ENCODE measurements at places on chromosomes 4 and X. TPM values are rescaled to one million over a fixed set of nuclear protein-coding genes. Genes with fewer than 3 reads are reported as not detected.

- no peaks in the 10 kb centered on the region for H3K4me1 ChIP-seq
- no peak overlapping the region for H3K27ac ChIP-seq
- no peaks in the 10 kb centered on the region for H3K36me3 ChIP-seq
- no peak for DNase-seq
- H3K27me3 ChIP-seq: no peaks in the 10 kb centered on the region
Observed at GRCh38 chr4:181271116-181271640, 972.0 kb upstream of the TENM3 start.

GRCh38 chr4:67575232-67576058 is 16.9 kb downstream of the STAP1 start:
- no peaks in the 10 kb centered on the region for H3K27me3 ChIP-seq
- DNase-seq: no peak
- peak overlapping the region; percentile 63 for H3K27ac ChIP-seq
- no peaks in the 10 kb centered on the region for H3K36me3 ChIP-seq
- H3K4me1 ChIP-seq: peaks cover 26% of the 10 kb centered on the region
- H3K4me3 ChIP-seq: peak overlapping the region; percentile 32

ITIH6 gene
- total RNA-seq: not detected

ZGRF1 gene
- 22.9 TPM for total RNA-seq

DNA sequence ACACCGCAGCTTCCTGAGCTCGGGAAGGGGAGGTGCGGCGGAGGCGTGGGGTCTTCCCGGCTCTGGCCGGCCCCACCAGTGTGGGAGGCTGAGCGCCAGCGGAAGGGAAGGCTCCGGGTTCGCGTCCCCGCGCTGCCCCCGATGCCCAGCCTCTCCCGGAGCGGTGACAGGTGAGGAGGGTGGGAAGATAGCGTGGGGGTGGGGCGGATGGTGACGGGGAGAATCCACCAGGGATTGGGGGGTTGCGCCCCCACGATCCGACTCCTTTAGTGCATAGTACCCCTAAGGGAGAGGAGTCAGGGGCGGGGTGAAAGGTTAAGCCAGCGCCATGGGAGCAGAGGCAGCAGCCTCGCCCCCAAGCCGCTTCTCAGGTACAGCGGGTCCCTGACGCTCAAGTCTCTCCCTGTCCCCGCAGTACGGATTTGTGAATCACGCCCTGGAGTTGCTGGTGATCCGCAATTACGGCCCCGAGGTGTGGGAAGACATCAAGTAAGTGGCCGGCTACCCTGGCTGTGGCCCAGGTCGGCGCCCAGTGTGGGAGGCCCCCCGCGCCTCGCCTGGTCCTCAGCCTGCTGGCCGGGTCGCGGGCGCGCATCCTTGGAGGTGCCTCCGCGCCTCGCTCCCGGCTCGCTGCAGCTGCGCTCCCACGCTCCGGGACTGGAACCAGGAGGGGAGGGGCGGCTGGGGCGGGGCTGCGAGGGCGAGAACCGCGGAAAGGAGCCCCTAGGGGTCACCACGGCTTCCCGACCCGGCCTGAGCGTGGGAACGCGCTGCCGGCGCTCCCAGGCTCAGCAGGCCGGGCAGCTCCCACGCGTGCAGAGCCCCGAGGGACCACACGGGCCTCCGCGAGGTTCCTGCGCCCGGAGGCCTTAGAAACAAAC is 791 bp downstream of the GUCY1B1 start:
- H3K27me3 ChIP-seq: peaks cover 5% of the 10 kb centered on the region
- H3K4me3 ChIP-seq: no peak overlapping the region
- H3K36me3 ChIP-seq: no peaks in the 10 kb centered on the region

- no peak for DNase-seq
- H3K27me3 ChIP-seq: no peaks in the 10 kb centered on the region
- H3K4me3 ChIP-seq: no peak overlapping the region
Observed at GRCh38 chr4:48642421-48643374, 137.4 kb downstream of the FRYL start.

IQSEC2 gene
- 0.96 TPM for total RNA-seq

DNA sequence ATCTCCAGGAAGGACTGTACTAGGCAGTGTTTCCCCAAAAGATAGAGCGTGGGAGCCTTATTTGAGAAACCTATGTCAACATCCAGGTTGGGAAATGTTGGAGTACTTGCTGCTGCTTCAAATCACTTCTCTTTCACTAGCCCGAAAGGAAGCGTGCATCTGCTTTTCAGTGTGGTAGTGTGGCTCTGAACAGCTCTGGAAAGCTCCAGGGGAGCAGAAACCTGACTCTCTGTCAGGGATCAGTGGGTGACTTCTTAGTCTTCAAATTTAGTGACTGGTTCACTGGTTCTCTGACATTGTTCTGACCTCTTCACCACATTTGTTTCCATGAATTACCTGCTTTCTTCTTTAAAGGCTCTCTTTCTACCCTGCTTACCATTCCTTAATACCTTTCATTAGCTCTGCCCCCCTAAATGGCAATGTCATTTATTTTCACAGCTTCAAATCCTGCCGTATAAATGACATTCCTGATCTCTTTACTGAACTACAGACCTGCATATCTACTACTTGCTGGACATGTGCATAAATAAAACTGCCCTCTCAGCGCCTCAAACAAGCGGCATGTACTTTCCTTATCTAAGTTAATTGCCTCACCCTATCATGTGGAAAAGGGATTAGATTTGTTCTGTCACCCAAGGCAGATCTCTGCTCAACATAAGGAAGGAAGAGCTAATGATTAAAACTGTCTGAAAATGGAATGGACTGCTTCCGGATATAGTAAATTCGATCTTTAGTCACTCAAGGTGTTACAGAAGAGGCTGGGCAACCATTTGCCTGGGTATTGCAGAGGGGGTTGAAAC is 37.0 kb downstream of the DLG3 start:
- no peak overlapping the region for H3K27ac ChIP-seq
- H3K4me1 ChIP-seq: no peaks in the 10 kb centered on the region
- no peak for DNase-seq
- H3K36me3 ChIP-seq: no peaks in the 10 kb centered on the region
- H3K27me3 ChIP-seq: no peaks in the 10 kb centered on the region

DNA sequence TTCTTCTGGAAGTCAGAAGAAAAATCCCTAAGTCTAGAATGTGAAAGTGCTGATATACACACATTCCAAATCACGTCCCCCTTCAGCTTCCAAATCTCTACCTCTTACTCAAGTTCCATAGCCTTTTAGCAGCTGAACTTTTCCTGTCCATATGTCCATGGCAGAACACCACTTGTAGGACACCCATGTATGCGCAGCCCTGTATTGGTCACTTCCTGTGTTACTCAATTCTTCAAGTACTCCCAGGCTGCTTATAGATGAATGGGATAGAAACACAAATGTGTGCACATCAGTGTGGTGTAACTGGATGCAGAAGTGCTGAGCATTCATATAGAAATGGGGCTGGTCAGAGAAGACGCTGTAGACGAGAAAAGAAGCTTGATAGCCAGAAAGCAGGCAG is 18.8 kb downstream of the SRPX2 start:
- no peak for DNase-seq
- H3K4me1 ChIP-seq: no peaks in the 10 kb centered on the region
- H3K4me3 ChIP-seq: no peak overlapping the region
- no peaks in the 10 kb centered on the region for H3K27me3 ChIP-seq

- H3K27ac ChIP-seq: no peak overlapping the region
- no peaks in the 10 kb centered on the region for H3K4me1 ChIP-seq
- no peaks in the 10 kb centered on the region for H3K36me3 ChIP-seq
Observed at GRCh38 chrX:150148749-150149672, 210.7 kb upstream of the EOLA2 start.

HTT-AS gene
- not detected for total RNA-seq

SCRG1 gene
- total RNA-seq: not detected

NXF3 gene
- total RNA-seq: not detected

HMGB3 gene
- total RNA-seq: 29.6 TPM

DRP2 gene
- 0.18 TPM for total RNA-seq

SLC30A9 gene
- total RNA-seq: 54.3 TPM

GYPA gene
- not detected for total RNA-seq

GRCh38 chr4:2259036-2259540 is 2.8 kb downstream of the MXD4 start:
- peaks cover 23% of the 10 kb centered on the region for H3K4me1 ChIP-seq
- H3K4me3 ChIP-seq: no peak overlapping the region
- DNase-seq: peak; percentile 41
- H3K36me3 ChIP-seq: peaks cover 3% of the 10 kb centered on the region

INTU gene
- total RNA-seq: 0.38 TPM

DNA sequence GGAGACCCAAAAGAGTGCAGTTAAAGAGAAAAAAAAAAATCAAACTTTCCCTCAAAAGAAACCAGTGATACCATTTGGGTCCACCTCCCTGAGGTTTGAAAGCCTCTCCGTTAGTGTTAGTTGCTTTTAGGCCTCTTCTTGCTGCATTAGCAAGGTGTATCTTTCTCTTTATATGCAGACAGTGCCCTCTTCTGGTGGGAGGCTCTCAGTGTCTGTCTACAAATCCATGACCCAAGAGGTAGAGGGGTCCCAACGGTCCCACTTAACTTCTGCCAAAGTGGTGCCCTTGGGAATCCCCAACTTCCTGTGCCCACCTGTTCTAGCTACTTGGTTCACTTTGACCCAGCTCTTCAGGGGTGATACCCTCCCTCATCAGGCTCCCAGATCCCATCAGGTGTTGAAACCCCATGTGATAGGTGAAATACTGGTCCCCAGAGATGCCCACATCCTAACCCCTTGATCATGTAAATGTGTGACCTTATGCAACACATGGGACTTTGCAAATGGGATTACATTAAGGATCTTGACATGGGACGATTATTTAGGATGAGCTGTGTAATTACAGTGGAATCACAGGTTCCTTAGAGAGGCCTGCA is 63.7 kb upstream of the CD99 start:
- peaks cover 18% of the 10 kb centered on the region for H3K4me1 ChIP-seq
- no peak overlapping the region for H3K4me3 ChIP-seq
- H3K36me3 ChIP-seq: peaks cover 14% of the 10 kb centered on the region
- H3K27me3 ChIP-seq: no peaks in the 10 kb centered on the region
- H3K27ac ChIP-seq: no peak overlapping the region
- peak; percentile 10 for DNase-seq

- H3K27me3 ChIP-seq: no peaks in the 10 kb centered on the region
- H3K27ac ChIP-seq: peak within 1 kb of the TSS; percentile 48
- H3K4me1 ChIP-seq: peaks cover 46% of the 10 kb centered on the region
- peak; percentile 73 for DNase-seq
- H3K4me3 ChIP-seq: peak within 1 kb of the TSS; percentile 60
Observed at GRCh38 chrX:132488819-132489577, at the start of gene MBNL3. TSS of gene MBNL3 (minus strand) at chrX:132489038. CDS start at chrX:132439611, 49,427 bp downstream.

DNA sequence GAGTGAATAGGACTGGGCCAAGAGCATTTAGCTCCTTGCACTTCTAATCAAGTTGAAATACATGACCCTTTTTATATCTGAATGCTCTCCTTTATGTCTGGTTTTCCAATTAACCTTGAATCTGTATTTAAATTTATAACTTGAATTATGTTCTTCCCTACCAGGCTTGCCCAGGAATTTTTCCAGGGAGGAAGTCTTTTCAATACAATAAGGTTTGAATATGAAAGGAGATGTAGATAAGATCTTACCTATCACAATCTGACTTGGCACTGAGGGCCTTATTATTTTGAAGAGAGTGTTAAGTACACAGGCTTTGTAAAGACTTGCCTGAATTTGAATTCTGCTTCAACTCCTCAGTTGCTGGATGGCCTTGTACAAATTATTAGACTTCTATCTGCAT is 555.7 kb downstream of the PCDH7 start:
- H3K4me3 ChIP-seq: no peak overlapping the region
- no peak overlapping the region for H3K27ac ChIP-seq
- H3K36me3 ChIP-seq: no peaks in the 10 kb centered on the region
- H3K27me3 ChIP-seq: no peaks in the 10 kb centered on the region

GRCh38 chr4:111992351-111993168 is 152.7 kb upstream of the FAM241A start:
- no peak overlapping the region for H3K27ac ChIP-seq
- no peak overlapping the region for H3K4me3 ChIP-seq
- H3K36me3 ChIP-seq: no peaks in the 10 kb centered on the region
- no peaks in the 10 kb centered on the region for H3K27me3 ChIP-seq
- no peak for DNase-seq

CLDN34 gene
- not detected for total RNA-seq

DNA sequence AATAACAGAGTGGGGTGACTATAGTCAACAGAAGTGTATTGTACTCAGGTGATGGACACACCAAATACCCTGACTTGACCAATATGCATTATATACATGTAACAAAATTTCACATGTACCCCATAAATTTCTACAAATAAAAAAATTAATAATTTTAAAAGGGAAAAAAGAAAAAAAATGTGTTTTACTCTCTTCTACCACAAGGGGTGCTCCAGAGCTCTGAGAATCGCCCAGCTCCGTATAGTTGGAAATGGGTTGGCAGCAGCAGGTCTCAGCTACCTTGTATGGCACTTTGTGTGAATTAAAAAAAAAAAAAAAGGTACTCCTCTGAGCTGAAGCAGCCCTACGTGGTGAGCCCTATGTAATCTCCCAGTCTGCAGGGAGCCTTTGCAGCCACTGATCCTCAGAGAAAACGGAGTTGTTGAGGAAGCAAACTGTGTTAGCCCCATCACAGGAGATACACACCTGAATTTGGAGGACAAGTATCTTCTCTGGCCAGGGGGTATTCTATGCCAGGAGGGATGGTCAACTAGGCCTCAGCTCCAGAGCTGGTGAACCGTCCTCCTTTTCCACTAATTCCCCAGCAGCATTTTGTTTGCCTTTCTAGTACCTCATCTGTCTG is 17.2 kb upstream of the POLA1 start:
- H3K27ac ChIP-seq: no peak overlapping the region
- H3K36me3 ChIP-seq: no peaks in the 10 kb centered on the region
- no peak overlapping the region for H3K4me3 ChIP-seq
- H3K4me1 ChIP-seq: no peaks in the 10 kb centered on the region

DNA sequence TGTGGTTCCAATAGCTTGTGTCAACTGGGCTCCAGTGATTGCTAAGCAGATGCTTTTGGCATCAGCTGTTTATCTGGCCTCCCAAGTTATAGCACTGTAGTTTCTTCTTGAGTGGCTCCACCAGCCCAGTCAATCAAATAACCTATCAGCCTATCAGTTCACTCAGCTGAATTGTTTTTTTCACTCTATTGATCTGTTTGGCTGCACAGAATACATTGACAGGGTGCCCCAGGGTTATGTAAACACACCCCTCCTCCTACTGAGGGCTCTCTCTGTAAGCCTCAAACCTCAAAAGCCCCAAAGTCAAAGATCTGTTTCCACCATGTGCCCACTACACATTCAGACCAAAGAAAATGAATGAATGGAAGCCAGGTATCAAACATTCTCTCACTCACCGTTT is 214.0 kb downstream of the HS6ST2 start:
- no peaks in the 10 kb centered on the region for H3K4me1 ChIP-seq
- no peak overlapping the region for H3K27ac ChIP-seq
- no peak for DNase-seq
- no peaks in the 10 kb centered on the region for H3K36me3 ChIP-seq
